ENCODE measurements at places on chromosomes 6 and 20. TPM values are rescaled to one million over a fixed set of nuclear protein-coding genes. Genes with fewer than 3 reads are reported as not detected.

DNA sequence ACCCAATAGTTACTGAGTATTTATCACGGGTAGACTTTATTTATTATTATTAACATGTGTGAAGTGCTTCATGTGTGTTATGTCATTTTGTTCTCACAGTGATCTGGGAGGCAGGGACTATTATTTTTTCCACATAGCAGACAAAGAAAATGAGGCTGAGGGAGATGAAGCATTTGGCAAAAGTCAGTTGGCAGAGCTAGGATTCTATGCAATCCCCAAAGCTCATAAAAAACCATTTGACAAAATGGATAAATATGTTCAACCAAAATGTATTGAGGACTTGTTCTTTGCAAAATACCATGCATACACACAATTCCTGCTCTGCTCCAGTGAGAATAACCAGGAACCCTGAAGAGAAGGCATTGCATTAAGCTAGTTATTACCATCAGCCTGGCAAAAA, 184.4 kb downstream of the HS3ST5 start:
- DNase-seq = no peak
- H3K36me3 ChIP-seq = no peaks in the 10 kb centered on the region
- H3K4me1 ChIP-seq = peaks cover 11% of the 10 kb centered on the region
- H3K4me3 ChIP-seq = no peak overlapping the region

DNA sequence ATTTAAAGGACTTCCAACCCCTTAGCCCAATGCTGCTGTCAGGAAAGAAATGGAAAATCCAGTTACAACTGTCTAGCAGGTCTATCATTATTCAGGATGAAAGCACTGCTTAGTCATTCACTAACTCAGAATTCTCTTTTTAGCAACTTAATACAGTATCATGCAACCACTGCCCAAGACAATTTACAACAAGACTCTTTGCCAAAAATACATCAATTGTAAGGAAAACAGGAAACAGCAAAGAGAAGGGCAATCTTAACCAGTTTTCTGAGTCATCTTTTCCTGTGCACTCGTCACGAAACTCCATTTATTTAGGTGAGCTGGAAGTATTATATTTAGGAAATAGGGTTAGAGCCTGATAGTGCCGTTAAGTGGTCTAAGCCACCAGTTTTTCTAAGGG, 1197.7 kb upstream of the CITED2 start:
- H3K36me3 ChIP-seq = no peaks in the 10 kb centered on the region
- no peaks in the 10 kb centered on the region for H3K27me3 ChIP-seq

DNA sequence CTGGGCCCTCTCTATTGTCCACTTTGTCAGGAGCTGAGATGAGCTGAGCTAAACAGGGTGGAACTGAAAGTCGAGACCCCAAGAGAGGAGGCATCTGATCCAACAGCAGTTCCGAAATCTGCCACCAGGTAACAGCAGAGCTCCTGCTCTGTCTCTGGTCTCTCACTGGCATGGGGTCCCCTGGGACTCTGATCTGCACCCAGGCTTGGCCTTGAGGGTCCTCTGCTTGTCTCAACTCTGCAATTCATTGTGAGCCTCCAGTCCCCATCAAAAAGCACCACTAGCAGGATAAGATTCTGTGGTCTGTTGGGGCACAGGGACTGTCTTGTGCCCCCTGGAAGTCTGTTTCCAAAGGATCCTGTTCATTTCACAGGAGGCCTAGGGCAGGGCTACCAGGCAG, 62.5 kb upstream of the TOP1 start:
- no peak overlapping the region for H3K27ac ChIP-seq
- H3K4me1 ChIP-seq = no peaks in the 10 kb centered on the region
- no peak overlapping the region for H3K4me3 ChIP-seq
- H3K36me3 ChIP-seq = no peaks in the 10 kb centered on the region
- no peaks in the 10 kb centered on the region for H3K27me3 ChIP-seq
- DNase-seq = no peak

GRCh38 chr20:9460518-9460917, 53.9 kb upstream of the LAMP5 start:
- H3K4me1 ChIP-seq = no peaks in the 10 kb centered on the region
- no peak overlapping the region for H3K27ac ChIP-seq
- no peak overlapping the region for H3K4me3 ChIP-seq
- H3K36me3 ChIP-seq = peaks cover 21% of the 10 kb centered on the region
- no peaks in the 10 kb centered on the region for H3K27me3 ChIP-seq
- DNase-seq = peak; percentile 25

GRCh38 chr20:931401-931800, 15.3 kb upstream of the ANGPT4 start:
- H3K4me3 ChIP-seq = no peak overlapping the region
- no peak overlapping the region for H3K27ac ChIP-seq
- H3K27me3 ChIP-seq = no peaks in the 10 kb centered on the region
- no peaks in the 10 kb centered on the region for H3K36me3 ChIP-seq
- DNase-seq = no peak

DNA sequence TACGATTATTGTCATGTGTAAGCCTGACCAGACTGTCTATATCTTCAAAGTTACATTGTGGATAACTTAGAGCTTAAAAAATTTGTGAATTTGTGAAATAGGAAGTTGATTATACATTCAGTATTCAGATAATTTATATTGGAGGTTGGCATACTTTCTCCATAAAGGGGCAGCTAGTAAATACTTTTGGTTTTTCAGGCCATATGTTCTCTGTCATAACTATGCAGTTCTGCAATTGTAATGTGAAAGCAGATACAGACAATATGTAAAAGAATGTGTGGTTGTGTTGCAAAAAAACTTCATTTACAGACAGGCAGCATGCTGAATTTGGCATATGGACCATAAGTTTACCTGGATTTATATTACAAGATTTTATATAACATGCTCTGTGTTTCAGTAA, 29.3 kb downstream of the HSF2 start:
- H3K27ac ChIP-seq = no peak overlapping the region
- H3K36me3 ChIP-seq = peaks cover 85% of the 10 kb centered on the region
- no peak for DNase-seq
- no peaks in the 10 kb centered on the region for H3K4me1 ChIP-seq
- no peak overlapping the region for H3K4me3 ChIP-seq

DNA sequence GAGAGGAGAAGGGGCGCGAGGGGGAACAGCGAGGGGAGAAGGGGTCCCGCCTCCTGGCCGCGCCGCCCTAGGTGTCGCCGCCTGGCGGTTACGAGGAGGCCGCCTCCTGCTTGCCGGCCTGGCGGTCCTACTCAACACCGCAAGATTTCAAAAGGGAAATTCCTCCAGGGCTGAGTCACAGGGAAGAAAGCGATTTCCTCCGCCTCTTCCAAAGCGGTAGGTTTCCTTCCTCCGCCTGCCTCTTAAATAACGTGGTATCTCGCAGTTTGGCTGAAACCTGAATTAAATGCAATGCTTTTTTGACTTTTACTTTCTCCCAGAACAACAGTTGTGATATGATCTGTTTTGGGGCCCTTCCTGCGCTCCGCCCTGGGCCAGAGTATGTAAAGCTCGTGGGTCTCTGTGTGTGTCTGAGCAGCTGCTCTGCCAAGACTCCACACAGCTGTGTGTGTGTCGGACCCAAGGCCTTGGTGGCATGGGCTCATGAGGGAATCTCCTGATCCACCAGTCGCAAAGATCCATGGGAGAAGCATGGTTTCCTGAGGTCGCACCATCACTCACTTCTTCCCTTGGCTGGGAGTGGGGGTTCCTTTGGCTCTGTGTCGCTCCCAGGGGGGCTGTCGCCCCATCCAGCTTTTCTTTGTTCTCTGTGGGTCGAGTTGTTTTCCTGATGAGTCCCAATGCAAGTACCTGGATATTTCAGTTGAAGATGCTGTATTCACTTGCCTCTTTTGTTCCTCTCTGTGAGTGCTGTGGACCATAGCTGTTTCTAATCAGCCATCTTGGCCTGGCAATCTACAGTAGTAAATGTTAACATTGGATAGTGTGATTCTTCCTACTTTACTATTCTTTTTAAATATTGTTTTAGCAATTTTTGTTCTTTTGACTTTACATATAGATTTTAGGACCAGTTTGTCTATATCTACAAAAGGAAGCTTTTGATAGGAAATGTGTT, 31.6 kb upstream of the NOTCH4 start:
- no peaks in the 10 kb centered on the region for H3K4me1 ChIP-seq
- H3K36me3 ChIP-seq = no peaks in the 10 kb centered on the region
- H3K27me3 ChIP-seq = no peaks in the 10 kb centered on the region
- H3K27ac ChIP-seq = no peak overlapping the region

DNA sequence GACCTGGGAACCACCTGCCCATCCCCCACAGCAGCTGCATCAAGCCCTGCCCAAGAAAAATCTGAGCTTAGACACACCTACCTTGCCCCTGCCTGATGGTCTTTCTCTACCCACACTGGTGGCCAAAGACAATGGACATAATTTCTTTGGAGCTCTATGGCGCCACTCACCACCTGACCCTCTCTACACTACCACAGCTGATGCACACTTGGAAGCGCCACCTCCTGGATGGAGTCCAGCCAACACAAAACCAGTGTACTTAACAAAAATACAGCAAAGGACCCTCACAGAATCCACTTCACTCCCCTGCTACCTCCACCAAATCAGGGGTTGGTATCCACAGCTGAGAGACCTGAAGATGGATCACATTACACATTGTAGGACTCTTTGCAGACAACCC, 39.7 kb upstream of the CLVS2 start:
- DNase-seq = no peak
- no peaks in the 10 kb centered on the region for H3K27me3 ChIP-seq
- no peak overlapping the region for H3K4me3 ChIP-seq
- H3K36me3 ChIP-seq = no peaks in the 10 kb centered on the region

- H3K4me1 ChIP-seq = peaks cover 7% of the 10 kb centered on the region
- no peak for DNase-seq
- H3K27me3 ChIP-seq = no peaks in the 10 kb centered on the region
- H3K36me3 ChIP-seq = no peaks in the 10 kb centered on the region
- peak overlapping the region; percentile 56 for H3K4me3 ChIP-seq
- H3K27ac ChIP-seq = no peak overlapping the region
These were observed 882 bp upstream of the FAM184A start for GRCh38 chr6:119079283-119079809.

DNA sequence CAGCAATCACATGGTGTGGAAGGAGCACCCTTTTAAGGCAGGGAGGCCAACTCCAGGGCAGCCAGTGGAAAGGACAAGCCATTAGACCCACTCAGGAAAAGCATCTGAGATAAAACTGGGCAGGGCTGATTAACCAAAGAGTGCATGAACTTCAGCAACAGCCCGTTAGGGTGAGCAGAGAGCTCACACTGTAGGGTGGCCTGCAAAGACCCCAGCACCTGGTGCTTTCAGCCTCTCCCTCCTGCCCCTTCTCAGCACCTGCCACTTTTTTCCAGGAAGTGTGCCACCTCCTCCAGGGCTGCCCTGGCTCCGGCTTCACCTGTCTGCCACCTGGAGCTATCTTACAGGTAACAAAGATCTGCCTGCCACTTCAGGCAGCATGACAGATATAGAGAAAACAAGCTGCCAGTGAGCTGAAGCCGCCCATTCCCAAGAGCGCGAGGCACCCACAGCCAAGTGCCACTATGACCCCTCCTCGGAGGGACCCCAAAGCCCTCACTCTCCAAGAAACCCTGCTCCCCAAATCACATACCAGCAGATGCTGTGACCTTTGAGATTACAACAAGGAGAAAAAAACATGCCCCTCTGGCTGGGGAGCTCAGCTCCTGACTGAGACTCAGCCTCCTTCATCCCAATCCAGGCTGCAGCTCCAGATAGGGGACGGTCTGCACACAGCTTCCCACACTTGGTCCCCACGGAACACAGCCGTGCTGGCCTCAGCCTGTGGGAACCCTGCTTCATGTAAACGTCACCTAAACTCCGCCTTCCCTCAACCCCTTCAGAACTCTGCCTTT, 71.2 kb downstream of the ABHD12 start:
- peak overlapping the region; percentile 91 for H3K27ac ChIP-seq
- H3K27me3 ChIP-seq = no peaks in the 10 kb centered on the region
- H3K4me1 ChIP-seq = peaks cover 25% of the 10 kb centered on the region
- H3K36me3 ChIP-seq = peaks cover 6% of the 10 kb centered on the region
- no peak overlapping the region for H3K4me3 ChIP-seq
- DNase-seq = peak; percentile 45

The RAMACL gene
- total RNA-seq = 0.14 TPM

The MAS1 gene
- not detected for total RNA-seq

The QRSL1 gene
- total RNA-seq = 12.6 TPM

Measured in cardiac muscle cell (in vitro differentiated cells and primary cell).